ENCODE measurements at places on chromosomes 5 and 9. TPM values are rescaled to one million over a fixed set of nuclear protein-coding genes. Genes with fewer than 3 reads are reported as not detected.

Gene ZMAT2
- total RNA-seq = 83.2 TPM

DNA sequence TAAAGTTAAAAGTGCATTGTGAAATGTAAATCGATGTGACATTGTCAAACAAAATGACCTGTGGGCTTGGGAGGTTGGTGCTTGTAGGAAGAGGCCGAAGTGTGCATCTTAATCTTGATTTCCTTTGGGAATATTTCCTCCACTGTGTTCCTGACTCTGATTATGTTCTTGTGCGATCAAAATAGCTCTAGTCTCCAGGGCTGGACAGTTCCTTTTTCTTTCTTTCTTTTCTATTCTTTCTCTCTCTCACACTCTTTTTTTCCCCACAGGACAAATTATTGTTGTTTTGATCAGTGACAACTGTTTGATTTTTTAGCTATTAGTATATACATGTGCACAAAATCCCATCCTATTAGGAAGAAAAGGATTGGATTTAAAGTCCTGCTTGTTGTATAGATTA lies 347.5 kb downstream of the ZSWIM6 start:
- DNase-seq = no peak

Gene FGFR4
- total RNA-seq = 2.7 TPM

Gene TLR4
- total RNA-seq = 0.08 TPM

Gene G3BP1
- total RNA-seq = 532 TPM

- DNase-seq = no peak
Measured at GRCh38 chr5:149605998-149606724, 24.9 kb downstream of the ARHGEF37 start.

- DNase-seq = no peak
Measured at GRCh38 chr9:128192601-128193371, 1.4 kb upstream of the CIZ1 start.

- no peak for DNase-seq
Measured at GRCh38 chr5:148823871-148824270, 2.5 kb upstream of the ADRB2 start.

DNA sequence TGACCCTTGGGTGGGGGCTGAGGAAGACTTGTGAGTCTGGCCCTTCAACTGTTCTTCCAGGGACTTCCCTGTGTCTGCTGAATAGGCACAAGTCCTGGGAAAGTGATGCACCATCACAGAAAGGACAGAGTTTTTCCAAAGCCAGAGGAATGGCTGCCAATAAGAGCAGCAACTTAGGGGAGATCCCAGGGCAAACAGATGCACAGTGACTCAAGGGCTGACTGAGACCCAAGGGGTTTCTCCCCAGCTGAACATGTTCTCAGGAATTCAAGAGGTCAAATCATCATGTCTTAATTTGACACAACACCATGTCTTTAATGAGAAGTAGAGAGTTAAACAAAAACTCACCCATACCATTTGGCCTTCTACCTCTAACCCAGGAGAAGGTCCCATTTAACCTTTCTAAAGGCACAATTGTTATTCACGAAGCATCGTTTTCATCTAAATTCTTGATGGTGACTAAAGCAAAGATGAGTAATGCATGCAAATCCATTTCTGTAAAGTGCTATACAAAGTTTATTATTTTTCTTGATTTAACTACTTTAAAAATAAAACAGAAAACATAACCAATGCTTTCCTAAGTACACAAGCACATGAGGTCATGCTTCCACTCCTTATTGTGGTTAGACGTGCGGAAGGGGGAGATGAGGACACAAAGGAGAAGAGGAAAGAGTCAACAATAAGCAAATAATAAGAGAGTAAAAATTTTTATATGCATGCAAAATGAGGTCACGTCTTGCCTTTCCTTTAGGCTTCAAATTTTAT lies 324.1 kb downstream of the PLK2 start:
- no peak for DNase-seq

DNA sequence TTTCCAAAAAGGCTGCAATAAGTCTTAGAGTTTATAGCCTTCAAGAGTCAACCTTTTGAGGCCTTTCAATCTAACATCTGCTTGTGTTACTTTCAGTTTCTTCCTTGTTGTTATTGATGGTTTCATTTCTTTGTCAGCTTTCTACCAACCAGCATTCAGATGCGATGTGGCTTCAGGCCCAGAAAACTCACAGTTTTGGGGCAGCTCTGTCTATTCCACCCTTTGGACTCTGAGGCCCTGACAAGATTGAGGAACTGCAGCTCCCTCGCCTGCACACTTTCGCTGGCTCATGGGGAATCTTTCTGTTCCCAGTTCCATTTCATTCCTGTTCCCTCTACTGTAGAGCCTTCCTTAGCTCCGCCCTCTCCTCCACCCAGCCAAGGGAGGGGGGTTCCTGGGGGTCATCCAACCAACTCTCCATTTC lies 13.3 kb upstream of the WHRN start:
- no peak for DNase-seq

Gene PLPP7
- not detected for total RNA-seq

- DNase-seq = no peak
Measured at GRCh38 chr9:106755736-106756135, 107.2 kb upstream of the ZNF462 start.

DNA sequence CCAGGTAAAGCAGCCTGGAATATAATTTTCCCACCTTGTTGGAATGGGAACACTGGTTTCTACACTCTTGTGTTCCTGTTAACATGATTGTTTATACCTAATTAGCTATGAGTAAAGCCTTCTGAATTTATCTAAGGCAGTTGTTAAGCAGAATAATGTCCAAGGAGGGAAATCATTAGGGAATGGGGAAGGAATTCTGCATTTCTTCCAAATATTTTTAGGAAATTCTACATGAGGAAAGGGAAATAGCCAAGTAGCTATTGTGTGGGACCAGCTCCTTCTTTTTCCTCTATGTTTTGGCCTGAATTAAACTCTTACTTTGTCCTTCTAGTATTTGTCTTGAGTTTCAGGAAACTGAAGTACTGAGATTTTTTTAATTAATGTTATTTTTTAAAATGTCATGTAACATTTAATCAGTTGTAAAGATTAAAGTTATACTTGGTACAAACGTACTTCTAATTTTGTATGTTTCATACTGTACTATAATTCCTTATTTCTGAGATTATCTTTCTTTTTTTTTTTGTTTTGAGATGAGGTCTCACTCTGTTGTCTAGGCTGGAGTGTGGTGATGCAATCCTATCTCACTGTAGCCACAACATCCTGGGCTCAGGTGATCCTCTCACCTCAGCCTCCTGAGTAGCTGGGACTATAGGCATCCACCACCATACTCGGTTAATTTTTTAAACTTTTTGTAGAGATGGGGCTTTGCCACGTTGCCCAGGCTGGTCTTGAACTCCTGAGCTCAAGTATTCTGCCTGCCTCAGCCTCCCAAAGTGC lies 28.5 kb downstream of the ANKDD1B start:
- no peak for DNase-seq

DNA sequence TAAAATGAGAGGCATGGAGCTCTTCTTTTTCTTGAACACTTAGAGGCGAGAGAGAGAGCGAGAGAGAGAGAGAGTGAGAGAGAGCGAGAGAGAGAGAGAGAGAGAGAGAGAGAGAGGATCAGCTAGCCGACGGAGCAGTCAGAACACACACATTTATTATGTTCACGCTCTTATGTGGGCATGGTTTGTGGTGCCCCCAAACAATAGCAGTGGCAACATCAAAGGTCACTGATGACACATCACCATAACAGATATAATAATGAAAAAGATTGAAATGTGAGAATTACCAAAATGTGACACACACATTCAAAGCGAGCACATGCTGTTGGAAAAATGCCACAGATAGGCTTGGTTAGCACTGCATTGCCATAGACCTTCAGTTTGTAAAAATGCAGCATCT lies 116.1 kb downstream of the KDM4C start:
- DNase-seq = peak; percentile 7

GRCh38 chr5:124302533-124302932 lies 443.9 kb downstream of the ZNF608 start:
- no peak for DNase-seq

GRCh38 chr5:7094626-7095025 lies 301.3 kb upstream of the ADCY2 start:
- DNase-seq = no peak

GRCh38 chr9:130186839-130187522 lies 14.8 kb downstream of the NCS1 start:
- DNase-seq = no peak

DNA sequence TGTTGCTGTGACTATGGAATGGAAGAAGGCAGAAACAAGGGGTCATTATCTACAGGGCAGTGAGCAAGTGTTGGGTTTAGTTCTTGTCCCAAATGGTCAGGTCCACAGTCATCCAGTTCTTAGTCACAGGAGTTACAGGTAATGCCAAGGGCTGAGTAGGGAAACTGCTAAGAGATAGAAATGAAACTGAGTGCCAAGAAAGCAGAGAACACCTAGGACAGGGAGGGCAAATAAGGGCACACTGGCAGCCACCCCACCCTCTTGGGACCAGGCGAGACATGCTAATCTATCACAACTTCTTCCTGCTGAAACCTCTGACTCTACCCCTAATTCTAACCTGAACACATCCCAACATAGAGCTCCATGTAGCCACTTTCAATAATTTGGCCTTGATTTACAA lies 103.2 kb downstream of the KLF4 start:
- DNase-seq = no peak

Gene ANKRD31
- 0.41 TPM for total RNA-seq

All from activated T-cell treated with anti-CD3 and anti-CD28 coated beads, Interleukin-2, amount 50 U/mL, for 4 hours (primary cell).